ENCODE measurements at places on chromosomes 6 and 20.

- DNase-seq = peak; percentile 12
Measured at GRCh38 chr6:57221191-57221935, 744 bp downstream of the RAB23 start.

GRCh38 chr6:41170547-41171160 lies 7.7 kb upstream of the TREM2 start:
- DNase-seq = no peak

DNA sequence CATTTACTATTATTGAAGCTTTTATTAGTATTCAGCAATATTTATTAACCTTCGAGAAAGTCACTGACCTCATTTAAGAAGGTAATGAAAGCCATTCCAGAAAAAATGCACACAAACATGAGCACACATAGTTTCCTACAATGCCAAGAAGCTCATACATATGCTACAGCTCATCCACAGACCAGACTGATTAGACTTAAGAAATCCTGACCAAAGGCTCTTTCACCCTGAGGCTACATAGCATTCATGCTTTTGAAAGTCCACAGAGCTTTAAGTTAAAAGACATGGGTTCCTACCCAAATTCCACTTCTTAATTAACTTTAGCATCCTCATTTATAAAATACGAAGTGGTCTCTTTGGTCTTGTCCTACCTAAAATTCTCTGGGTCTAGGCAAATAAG lies 430.4 kb downstream of the TBC1D32 start:
- DNase-seq = peak; percentile 4

DNA sequence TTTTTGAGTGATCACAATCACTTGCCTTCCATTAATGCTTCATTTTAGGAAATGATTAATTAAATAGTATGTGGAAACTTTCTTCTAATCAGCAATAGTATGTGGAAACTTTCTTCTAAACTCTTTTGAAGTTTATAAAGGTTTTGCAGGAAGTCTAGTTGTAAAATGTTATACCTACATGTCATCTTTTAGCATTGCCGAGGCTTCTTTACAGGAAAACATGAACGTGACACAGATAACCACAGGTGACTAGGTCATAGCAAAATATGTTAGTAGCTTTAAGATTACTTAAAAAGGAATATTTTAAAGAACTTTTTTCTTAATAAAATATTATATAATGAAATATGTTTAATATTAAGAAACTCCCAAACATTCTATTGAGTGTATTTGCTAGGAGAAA lies 56.8 kb downstream of the SMAP1 start:
- no peak for DNase-seq

DNA sequence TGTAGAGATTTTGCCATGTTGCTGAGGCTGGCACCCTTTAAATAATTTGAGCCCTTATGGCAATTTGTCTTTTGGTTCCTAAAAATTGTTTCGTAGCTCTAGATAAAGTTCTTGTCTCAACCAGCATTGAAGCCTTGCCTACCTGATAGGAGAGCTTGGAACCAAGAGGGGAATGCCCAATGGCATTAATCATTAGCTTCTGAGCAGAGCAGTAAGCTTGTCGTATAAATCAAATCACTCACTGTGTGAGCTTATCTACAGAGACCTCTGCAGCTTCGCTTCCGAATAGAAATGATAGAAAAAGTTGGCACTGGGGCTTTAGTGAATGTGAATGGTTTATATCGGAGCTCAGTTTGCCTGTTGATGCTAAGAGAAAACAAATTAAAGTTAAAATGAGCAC lies 10.7 kb downstream of the ANKRD6 start:
- no peak for DNase-seq

DNA sequence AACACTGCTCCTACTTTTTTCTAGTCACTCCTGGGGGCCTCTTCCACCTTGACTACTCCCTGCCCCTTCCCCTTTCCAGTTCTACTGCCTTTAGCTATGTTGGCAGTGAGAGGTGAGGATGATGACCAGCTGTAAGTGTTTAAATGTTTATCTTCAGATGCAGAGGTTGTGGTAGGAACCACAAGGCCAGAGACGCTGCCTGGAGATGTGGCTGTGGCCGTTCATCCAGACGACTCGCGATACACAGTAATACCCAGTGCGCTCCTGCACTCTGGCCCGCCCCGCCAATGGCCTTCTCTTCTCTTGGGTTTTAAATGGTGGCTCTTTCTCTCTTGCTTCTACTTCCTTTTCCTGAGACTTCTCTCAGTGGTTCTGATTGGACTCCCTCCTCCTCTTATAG lies 4.6 kb downstream of the VARS2 start:
- DNase-seq = no peak
